Vagina (tissue), 2 donors: ENCODE measurements at places on chromosomes 3 and 15. TPM values are rescaled to one million over a fixed set of nuclear protein-coding genes. Genes with fewer than 3 reads are reported as not detected.

- DNase-seq = no peak
Measured at GRCh38 chr3:190840146-190840545, 22.3 kb downstream of the GMNC start.

DNA sequence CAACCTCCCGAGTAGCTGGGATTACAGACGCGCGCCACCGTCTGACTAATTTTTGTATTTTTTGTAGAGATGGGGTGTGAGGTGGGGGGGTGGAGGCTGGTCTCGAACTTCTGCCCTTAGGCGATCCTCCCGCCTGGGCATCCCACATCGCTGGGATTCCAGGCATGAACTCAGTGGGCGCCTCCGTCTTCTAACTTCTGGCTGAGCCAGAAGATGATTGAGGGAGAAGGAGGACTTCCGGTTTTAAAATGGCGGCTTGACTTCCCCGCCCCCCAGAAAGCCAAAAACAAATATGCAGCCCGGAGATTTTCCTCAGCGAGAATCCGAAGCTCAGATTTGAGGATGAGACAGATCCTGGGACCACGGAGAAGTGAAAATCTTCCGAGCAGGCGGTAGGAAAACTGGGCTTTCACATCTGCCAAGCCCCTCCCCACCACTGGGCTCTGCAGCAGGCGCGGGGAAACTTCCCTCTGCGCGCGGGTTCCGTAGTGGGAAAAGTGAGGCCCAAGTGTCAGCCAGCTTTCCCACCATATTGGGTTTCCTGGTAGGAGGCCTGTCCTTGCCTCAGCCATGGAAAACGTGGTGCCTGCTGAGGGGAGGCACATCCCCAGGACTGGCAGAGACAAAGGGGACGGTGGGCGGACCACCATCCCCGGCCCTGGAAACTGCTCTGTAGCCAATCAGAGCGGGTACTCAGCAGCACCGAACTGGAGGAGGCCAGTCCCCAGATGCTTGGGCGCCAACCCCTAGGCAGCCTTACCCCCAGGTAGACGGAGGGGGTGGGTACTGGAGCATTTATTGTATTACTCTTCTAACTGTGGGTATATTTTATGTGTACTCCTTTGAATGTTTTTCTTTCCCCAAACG lies 17.3 kb downstream of the CHST14 start:
- DNase-seq = no peak

GANC gene
- total RNA-seq = 23.1 TPM

- DNase-seq = no peak
Measured at GRCh38 chr15:96037584-96037983, 292.9 kb upstream of the NR2F2 start.

EAF2 gene
- total RNA-seq = 2.2 TPM

DNA sequence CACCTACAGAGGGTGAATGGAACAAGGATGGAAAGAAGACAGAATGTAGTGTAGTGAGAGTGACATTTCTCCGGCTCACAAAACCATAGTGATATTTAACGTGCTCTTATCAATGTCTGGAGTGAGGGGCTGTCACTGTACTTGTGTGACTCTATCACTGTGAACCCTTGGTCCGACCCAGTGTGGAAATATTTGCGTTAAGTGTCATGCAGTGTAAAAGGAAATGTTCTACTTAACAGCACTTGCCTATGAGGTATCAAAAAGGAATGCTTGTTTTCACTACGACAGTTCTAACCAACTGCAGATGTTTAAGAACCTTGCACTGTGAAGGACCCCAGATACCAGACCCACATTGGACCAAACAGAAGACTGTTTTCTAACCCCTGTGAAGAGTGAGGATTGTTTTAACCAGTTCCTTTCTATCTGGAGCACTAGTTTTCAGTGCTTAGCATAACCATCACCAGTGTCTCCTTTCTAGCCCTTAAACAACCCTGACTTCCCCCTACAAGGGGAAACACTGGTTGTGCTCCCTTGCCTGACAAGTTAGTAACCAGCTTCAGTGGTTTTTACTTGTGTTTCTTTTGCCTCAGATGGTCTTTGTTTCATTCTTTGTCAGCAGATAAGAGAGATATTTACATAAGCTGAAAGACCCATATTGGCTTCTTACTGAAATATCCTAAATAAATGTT lies 144.7 kb upstream of the ABHD17C start:
- DNase-seq = no peak

GRCh38 chr15:63530752-63531299 lies 26.4 kb downstream of the USP3 start:
- DNase-seq = no peak

- DNase-seq = no peak
Measured at GRCh38 chr15:31870328-31871165, 159.8 kb upstream of the CHRNA7 start.

DNA sequence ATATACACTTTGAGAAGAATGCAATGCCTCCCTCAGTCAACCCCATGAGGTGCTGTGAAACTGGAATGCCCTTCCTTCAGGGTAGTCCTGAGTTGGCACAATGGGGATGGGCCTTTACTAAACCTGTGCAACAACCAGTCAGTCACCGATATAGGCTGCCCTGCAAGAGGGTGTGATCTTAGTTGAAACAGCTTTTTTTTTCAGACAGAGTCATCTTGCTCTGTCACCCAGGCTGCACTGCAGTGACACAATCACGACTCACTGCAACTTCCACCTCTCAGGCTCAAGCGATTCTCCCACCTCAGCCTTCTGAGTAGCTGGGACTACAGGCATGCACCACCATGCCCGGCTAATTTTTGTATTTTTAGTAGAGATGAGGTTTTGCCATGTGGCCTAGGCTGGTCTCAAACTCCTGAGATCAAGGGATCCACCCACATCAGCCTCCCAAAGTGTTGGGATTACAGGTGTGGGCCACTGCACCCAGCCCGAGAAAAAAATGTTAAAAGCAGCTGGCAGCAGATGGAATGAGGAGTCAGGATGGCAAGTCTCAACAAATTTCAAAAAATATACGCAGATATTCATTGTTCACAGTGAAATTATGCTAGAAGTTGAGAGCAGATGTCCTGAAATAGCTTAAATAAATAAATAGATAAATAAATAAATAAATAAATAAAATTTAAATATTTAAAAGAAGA lies 31.8 kb downstream of the MYO5A start:
- no peak for DNase-seq

- no peak for DNase-seq
Measured at GRCh38 chr15:73984208-73984979, 7.7 kb downstream of the STOML1 start.
